Retinal pigment epithelial cell (primary cell): ENCODE measurements at places on chromosomes 11 and 22.

GRCh38 chr11:27701355-27702105 is 1.3 kb upstream of the BDNF start:
- no peak for DNase-seq

DNA sequence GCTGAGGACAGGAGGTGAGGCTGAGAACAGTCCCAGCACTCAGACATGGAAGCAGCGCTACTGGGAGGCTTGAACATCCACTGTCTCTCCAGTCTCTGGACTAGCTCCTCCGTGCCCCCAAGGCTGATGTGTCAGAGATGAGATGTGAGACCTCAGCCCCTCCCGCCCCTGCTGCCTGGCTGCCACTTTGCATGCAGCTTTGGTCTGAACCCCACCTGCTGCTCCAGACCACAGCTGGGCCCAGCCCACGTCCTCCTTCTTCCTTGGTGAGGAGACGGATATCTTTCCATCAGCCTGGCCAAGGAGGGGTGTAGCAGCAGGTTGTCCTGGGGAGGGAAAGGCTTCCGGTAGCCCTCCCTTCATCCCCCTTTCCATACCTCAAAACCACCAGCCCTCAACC is 148.0 kb upstream of the B3GAT1 start:
- DNase-seq, result no peak

GRCh38 chr11:119181677-119182412 is 3.4 kb upstream of the NHERF4 start:
- DNase-seq, result no peak

DNA sequence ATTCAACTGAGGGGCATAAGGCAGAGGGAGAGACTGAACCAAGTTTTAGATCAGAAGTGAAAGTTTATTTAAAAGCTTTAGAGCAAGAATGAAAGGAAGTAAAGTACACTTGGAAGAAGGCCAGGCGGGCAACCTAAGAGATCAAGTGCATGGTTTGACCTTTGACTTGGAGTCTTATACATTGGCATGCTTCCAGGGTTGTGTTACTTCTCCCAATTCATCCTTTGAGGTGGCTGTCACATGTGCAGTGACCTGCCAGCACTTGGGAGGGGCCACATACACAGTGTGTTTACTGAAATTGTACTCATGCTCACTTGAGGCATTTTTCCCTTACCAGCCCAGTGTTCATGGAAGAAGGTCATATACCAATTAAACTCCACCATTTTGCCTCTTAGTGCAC is 30.4 kb downstream of the CYP2R1 start:
- no peak for DNase-seq

- DNase-seq, result no peak
Observed at GRCh38 chr11:76658231-76658630, 12.3 kb downstream of the LRRC32 start.
